ENCODE measurements at places on chromosomes 2 and 18.

DNA sequence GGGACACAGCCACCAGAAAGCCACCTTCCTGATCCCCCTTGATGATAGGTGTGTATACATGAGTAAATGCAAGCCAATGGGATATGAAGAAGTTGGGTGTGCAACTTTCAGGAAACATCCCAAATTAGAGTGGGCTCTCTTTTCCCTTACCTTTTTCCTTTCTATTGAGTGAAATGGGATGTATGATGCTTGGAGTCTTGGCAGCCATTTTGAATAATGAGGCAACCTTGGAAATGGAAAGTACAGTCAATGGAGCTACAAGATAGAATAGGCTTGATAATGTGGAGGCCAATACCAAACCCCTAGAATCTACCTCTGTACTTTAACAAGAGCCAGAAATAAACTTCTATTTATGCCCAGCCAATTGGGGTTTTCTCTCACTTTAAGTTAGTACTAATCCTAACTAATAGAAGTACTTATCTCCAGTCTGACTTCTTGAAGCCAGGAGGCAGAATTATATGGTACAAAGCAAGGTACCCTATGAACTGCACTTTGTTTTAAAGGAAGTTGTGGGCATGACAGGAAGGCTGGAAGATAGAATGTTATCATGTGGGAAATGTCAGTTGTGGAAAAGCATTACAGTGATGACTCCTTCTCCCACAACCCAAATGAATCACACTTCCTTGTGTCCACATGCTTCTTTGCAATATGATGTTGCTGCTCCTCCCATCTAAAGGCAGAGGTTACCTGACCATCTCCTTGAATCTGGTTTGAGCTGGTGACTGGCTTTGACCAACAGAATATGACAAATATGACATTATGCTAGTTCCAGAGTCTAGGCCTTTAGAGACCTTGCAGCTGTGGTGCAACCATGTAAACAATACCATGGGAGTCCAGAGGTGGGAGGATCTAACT lies 12.9 kb upstream of the NABP1 start:
- no peak for DNase-seq

GRCh38 chr18:35369126-35369525 lies 8.0 kb downstream of the ZNF396 start:
- no peak for DNase-seq

GRCh38 chr18:4399929-4400328 lies 55.2 kb downstream of the DLGAP1 start:
- DNase-seq = no peak

- no peak for DNase-seq
These were observed 134.9 kb upstream of the ZNF236 start for GRCh38 chr18:76687304-76687962.

DNA sequence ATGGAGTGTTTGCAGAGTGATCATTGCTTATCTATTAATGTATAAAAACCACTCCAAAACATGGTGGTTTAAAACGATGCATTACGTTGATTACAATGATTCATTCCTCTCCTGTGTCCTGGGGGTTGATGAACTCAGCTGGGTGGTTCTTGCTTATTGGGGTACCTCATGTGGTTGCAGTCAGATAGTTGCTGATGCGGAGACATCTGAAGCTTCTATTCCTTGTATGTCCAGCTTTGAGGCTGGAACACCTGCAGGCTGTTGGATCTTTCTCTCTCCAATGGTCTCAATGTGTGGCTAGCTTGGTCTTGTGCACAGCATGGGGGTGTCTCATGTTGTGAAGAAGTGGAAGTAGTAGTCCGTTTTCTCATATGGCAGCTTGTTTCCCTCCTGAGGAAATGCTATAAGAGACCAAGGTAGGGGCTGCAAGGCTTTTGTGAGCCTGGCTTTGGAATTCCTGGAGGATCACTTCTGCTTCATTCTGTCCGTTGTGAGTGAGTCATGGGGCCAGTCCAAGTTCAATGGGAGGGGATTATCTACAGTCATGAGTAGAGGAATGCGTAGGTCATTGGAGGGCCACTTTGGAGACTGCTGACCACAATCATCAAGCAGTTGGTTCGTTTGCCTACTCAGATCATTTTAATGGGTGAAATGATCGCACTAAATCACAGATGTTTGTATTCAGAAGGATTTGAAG lies 601.0 kb downstream of the SLC4A3 start:
- DNase-seq = no peak

DNA sequence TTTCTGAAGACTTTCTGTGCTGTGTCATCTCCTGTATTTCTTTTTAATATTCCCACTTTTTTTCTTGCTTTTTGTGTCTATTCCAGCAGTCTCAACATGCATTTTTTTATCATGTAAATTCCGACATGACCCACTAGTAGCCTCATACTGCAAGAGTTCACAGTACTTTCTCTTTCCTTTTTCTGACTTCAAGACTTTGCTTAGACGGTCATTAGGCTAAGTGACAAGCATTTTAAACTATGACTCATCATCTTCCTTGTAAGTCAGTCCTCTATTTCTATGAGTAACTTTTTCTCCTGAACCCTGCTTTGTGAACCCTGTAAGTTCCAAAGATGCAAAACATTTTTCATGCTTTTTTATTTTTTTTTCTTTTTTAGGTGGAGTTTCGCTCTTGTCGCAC lies 381.2 kb downstream of the TXNL1 start:
- no peak for DNase-seq

DNA sequence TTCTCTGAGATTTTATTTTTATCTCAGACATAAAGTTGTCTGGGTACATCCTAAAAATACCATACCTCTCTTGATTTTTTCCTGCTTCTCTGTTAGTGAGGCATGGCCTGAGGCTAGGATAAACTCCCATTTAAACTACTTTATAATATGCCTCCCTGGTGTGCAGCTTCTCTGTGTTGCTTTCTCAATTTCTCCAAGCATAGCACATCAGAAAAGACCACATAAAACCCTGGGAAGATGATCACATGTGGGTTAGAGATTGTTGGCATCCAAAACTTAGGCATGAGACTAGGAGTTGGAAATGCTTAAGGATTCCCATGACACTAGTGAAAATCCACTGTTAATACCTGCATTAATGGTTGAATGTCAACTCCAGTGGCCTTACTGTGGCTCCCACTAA lies 254.6 kb downstream of the RND3 start:
- no peak for DNase-seq

GRCh38 chr2:178111743-178112142 lies 494 bp upstream of the RBM45 start:
- no peak for DNase-seq

DNA sequence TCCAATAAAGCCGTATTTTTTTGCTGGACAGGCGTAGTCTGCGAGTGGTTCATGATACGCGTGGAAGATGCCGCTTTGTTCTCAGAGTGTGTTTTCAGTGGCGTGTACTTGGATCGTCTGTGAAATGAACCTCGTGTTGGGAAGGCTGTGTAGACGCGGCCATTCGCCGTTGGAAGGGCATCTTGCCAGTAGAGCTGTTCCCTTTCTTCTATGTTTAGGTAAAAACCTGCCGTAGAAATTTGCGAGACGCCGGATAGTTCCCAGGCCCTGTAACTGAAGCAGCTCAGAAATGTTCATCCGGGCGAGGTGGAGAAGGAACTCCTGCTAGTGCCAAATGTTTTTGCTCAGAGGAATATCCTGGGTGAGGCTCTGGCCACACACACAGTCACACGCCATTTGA lies 133.6 kb downstream of the NFATC1 start:
- no peak for DNase-seq

DNA sequence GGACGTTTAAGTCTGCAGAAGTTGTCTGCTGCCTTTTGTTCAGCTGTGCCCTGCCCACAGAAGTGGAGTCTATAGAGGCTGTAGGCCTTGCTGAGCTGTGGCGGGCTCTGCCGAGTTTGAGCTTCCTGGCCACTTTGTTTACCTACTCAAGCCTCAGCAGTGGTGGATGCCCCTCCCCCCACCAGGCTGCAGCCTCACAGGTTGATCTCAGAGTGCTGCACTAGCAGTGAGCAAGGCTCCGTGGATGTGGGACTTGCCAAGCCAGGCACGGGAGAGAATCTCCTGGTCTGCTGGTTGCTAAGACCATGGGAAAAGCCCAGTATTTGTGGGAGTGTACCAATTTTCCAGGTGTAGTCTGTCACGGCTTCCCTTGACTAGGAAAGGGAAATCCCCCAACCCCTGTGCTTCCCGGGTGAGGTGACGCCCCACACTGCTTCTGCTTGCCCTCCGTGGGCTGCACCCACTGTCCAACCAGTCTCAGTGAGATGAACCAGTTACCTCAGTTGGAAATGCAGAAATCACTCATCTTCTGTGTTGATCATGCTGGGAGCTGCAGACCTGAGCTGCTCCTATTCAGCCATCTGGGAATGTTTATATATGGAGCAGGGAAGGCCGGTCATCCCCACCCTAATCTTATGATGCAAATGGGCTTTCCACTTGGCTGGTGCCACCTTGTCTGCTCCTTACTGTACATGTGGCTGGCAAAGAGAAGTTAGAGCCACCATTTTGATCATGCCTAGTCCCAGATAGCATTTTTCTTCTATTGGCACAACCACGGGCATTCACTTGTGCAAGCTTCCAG lies 156.9 kb upstream of the ITGA6 start:
- DNase-seq = peak; percentile 52

- DNase-seq = no peak
These were observed 76.7 kb downstream of the TCF4 start for GRCh38 chr18:55511277-55511676.

DNA sequence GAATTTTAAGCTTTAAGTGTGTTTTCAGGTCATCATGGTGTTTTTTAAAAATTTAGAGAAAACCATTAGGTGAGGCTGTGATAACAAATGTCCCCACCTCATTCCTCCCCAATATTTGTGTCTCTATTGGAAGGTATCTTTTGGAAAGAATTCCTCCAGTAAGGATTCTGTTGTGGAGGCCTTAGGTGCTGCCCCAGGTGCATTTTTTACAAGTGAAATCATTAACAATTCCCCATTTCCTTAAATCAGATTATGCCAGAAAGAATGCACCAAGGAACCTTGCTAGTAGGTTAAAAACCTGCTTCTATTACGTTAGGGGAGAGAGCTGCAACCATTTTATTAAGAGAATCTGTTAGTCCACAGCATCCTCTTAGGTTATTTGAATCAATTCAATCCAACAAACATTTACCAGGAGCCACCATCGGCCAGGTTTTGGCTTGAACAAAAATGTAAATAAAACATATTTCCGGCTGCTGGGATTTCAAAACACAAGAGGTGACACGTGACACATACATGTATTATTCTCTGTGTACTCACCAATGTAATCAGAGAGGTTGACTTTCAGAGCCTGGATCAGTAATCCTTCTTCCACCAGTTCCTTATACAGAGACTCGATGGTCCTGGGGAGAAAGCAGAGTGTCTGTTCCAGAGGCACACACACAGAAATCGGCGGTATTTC lies 112.5 kb upstream of the ASB18 start:
- no peak for DNase-seq

GRCh38 chr2:42784204-42784880 lies 8.0 kb downstream of the HAAO start:
- no peak for DNase-seq

DNA sequence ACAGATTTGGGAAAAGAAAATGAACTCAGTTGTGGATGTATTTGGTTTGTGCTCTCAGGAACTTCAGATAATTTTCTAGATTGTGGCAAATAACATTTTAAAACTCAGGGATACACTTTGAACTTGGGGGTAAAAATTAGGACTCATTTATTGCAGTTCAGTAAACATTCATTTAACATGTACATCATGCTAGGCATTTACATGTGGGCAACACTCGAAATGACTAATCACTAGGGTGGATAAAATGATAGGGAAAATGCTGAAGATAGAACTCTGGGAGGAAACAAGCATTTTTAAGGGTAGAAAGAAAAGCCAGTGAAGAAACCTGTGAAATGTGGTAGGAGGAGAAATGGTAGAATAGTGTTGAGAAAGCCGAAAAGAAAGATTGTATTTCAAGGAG lies 7.8 kb downstream of the FAM117B start:
- no peak for DNase-seq

GRCh38 chr2:12867631-12868287 lies 151.0 kb downstream of the TRIB2 start:
- DNase-seq = no peak

DNA sequence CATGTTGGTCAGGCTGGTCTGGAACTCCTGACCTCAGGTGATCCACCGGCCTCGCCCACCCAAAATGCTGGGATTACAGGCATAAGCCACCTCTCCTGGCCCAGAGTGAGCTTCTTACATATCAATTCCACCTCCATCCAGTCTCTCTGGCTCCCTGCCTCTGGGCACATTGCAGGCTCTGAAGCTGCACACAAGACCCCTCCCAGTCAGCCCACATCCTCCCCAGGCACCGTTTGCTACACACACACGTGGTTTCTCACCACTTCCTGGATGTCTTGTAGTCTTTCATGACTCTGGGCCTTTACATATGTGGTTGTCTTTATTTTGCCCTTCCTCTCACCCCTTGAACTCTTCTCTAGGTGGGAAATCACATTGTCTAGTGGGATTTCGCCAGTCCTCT lies 64.0 kb upstream of the CABLES1 start:
- peak; percentile 90 for DNase-seq

DNA sequence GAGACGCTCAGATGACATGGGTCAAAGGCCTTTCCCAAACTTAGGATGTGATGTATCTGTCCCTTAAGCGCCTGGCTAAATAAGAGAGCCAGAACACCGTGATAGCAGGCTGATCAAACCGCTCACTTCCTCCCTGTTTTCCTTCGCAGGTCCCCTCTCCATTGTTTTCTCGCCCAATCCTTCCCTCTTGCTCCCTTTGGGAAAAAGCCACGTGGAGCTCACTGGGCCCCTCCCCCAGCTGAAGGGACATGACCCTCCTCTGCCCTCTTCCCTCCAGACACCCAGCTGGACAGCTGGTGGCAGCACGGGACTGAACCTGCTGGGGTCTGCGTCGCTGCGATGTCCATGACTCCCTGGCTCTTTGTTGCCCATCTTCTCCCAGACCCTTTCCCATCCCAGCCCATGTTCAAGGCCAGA lies 201.7 kb downstream of the TNS1 start:
- no peak for DNase-seq

GRCh38 chr2:207491086-207491485 lies 38.7 kb upstream of the CREB1 start:
- no peak for DNase-seq

- DNase-seq = no peak
These were observed 65.1 kb downstream of the CDK15 start for GRCh38 chr2:201871471-201871870.

GRCh38 chr2:85418132-85419008 lies at the start of gene SH2D6:
Gene SH2D6 (plus strand): TSS chr2:85418714. CDS start chr2:85429466, 10,752 bp downstream.
- peak; percentile 85 for DNase-seq

DNA sequence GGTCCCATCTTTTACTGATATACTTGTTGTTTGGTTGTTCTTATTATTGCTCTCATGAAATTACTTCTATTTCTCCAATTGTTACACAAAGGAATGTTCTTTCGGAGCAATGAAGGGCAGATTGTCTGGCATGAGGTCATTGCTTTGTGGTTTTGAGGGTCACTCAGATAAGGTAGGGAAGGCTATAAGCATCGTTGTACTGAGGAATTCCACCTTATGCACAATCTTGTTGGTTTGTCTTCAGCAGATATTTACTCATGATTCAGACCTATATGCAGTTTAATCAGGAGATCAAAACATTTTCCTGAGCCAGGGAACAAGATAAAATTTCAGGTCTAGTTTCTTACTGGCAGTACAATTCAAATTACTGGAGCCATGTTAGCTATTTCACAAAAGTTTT lies 163.0 kb upstream of the SPHKAP start:
- no peak for DNase-seq

Measured in activated naive CD4-positive, alpha-beta T cell treated with anti-CD3 and anti-CD28 coated beads for 36 hours (primary cell).